ENCODE measurements at places on chromosomes 6 and 20.

- no peak for DNase-seq
These were observed 86.3 kb upstream of the PMEPA1 start for GRCh38 chr20:57795977-57796560.

- DNase-seq, result no peak
These were observed 11.5 kb downstream of the MDC1 start for GRCh38 chr6:30705620-30706019.

DNA sequence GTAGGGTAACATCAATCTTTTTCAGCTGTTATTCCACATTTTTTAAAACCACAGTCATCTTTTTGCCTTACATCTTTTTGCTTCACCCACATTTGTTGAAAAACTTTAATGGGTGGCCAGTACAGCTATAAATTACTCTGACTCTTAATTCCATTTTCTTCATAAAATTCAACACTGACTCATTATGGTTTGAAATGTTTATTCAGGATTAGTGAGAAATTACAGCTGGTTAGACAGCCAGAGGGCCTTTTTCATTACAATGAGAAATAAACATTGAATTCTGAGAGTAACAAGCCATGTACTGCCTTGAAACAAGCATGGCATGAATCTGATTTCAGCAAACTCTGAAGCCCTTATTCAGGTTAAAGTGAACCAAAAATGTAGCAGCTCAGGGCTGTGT lies 19.5 kb downstream of the NDUFAF4 start:
- DNase-seq, result no peak

- no peak for DNase-seq
These were observed 26.6 kb upstream of the ELMO2 start for GRCh38 chr20:46433051-46433450.
